ENCODE measurements at places on chromosomes 6 and 20. TPM values are rescaled to one million over a fixed set of nuclear protein-coding genes. Genes with fewer than 3 reads are reported as not detected.

- DNase-seq = no peak
These were observed 73.9 kb downstream of the F13A1 start for GRCh38 chr6:6246544-6246943.

GRCh38 chr6:142569676-142570075, 267.9 kb downstream of the ADGRG6 start:
- no peak for DNase-seq

The BPIFB4 gene
- not detected for total RNA-seq

The GNAS-AS1 gene
- 2.0 TPM for total RNA-seq

The WFDC5 gene
- total RNA-seq = not detected

The MEI4 gene
- total RNA-seq = not detected

The UBE2V1 gene
- 131 TPM for total RNA-seq

All from activated CD8-positive, alpha-beta T cell treated with anti-CD3 and anti-CD28 coated beads, Interleukin-2, amount 10 ng/mL, durations not matched to agents 7 days and 5 days (primary cell).